GM06990 (cell line): ENCODE measurements at places on chromosomes 2 and 18.
A peak's percentile ranks its signal among the peaks of the same experiment; 100 is the strongest.

GRCh38 chr2:119679526-119679837, 481 bp downstream of the TMEM177 start:
- no peak for DNase-seq

GRCh38 chr2:229118927-229119326, 152.2 kb downstream of the PID1 start:
- peak; percentile 9 for DNase-seq

DNA sequence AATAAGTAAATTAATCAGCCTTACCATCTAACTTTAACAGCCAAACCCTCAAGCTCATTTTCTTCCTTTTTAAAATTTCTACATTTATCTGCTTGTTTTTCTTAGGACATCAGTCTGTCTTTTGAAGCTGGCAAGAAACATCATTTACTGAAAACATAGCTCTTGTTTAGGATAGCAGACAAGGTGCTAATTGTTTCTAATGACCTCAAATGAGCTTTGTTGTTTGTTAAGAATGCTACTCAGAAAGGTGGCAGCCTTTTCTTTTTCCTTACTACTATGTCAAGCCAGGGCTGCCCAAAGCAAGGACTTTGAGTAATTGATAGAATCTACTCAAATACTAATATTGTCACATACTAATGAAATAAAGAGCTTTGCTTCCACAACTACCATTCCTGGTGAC, 171.8 kb downstream of the LRP1B start:
- DNase-seq = no peak

- DNase-seq = no peak
These were observed 103.9 kb downstream of the KLHL14 start for GRCh38 chr18:32668956-32669355.

GRCh38 chr2:112836163-112836560, 417 bp downstream of the IL1B start:
- no peak for DNase-seq

- no peak for DNase-seq
These were observed 132.9 kb upstream of the WDSUB1 start for GRCh38 chr2:159419403-159419802.

DNA sequence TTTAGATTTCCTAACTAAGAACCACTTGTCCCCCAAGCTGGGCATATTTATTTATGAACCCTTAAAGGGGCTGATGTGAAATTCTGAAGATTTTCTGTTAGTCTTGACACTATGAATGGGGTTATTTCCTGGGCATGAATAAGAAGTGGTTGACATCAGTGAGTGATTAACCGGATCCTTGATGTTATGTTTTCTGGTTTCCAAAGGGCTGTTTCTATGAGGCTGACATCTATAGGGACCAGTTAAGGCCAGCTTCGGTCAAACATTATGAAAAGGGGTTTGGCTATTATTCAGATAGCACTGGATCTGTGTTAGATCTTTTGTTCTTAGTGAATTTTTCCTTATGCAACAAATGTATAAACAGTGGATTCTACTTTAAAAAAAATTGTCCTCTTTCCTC, 443.7 kb upstream of the SPRED2 start:
- no peak for DNase-seq

- peak; percentile 18 for DNase-seq
These were observed 34.1 kb downstream of the WDR35 start for GRCh38 chr2:19955544-19956422.

- no peak for DNase-seq
These were observed 9.8 kb upstream of the RAB17 start for GRCh38 chr2:237600205-237600846.

DNA sequence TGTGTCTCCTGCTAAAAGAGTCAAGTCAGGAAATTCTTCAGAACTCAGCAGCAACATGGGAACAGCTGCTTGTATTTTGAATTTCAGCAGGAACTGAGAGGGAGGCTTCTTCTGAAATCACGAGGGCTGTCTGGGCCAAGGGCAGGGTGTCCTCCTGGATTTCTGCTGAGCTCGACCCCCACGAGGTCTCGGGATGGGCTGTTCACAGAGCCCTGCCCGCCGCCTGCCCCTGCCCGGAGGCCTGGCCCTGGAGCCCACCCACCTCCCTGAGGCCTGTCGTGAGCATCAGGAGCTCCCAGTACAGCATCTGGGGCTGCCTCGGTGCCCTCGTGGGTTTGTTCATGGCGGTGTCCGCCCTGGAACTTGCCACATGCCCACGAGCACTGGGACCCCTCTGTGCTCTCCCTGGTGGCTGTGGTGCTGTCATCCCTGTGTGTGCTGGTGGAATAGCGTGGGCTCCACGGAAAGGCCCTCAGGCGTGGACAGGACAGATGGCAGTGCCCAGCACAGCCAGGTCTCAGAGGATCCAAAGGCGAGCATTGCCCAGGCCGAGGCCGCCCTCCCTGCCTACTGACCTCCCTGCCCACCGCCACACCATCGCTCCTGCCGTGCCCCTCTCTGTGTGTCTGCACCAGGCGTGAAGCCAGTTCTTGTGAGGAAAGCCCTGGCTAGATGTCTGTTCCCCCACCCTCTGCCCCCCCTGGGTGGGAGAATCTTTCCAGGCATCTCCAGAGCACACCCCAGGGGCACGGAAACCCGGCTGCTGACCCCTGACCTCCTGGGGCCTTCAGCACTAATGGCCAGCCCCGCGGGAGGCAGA, 25.9 kb downstream of the RAMP1 start:
- DNase-seq = no peak

- DNase-seq = no peak
These were observed 57.2 kb upstream of the RTN4 start for GRCh38 chr2:55107436-55107835.

DNA sequence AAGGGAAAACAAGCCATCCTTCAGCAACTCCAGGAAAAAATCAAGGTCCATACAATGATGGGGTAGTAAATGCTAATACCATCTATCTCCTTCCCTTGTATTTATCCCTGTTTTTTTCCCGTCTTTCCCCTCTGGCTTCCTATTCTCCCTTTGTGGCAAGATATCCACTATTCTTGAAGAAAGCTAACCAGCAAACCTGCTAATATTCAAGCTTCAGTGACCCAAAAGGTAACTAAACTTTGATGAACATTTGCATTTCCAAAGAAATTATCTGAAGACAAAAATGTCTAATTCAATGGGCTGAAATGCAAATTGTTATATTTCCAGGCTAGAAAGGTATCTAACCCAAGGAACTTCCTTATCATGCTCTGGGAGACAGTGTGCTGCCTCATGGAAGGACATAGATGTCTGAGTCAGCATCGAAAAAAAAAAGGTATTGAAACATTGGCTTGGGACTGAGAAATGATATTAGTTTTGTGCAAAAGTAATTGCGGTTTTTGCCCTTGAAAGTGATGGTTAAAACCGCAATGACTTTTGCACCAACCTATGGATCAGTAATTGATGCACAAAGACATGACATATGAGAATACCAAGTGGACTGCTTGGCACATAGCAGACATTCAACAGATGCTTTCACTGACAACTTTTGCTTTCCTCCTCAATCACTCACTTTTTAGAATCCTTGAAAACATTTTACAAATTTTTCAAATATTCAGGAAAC, 63.7 kb upstream of the HNMT start:
- no peak for DNase-seq

DNA sequence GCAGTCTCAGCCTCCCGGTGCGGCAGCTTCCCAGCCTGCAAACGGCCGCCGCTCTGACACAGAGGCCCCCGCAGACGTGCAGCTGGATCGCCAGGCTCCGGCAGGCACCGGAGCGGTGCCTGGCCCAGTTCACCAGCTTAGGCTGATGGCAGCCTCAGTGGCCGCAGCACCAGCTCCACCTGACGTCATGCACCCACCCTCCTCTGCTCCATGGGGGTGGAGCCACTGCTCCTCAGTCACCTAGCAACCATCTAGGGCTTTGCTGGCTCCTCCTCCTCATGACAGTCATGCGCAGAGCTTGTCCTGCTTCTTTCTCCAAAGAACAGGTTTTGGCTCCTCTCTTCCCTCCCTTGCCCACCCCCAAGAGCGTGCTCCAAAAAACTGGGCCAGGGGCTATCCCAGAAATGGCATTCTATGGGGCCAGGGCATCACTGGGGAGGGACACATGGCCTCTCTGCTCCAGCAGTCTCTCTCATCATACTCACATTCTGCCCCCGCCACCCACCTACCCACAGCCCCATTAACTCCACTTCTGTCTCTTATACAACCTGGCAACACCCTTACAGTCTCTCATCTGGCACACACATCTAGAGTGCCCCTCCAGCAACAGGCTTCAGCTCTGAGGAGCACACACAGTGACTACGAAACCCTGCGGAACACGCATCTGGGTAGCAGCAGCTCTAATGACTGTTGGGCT, 5.5 kb downstream of the DCTN1 start:
- DNase-seq = no peak

GRCh38 chr2:38129987-38130386, 54.0 kb upstream of the CYP1B1 start:
- no peak for DNase-seq

- no peak for DNase-seq
These were observed 406.2 kb upstream of the CWC22 start for GRCh38 chr2:180413336-180413735.

- no peak for DNase-seq
These were observed 183.1 kb downstream of the PID1 start for GRCh38 chr2:229087843-229088516.

- DNase-seq = no peak
These were observed 168.8 kb downstream of the PHLPP1 start for GRCh38 chr18:62883937-62884735.
